ENCODE measurements at places on chromosomes 6 and 20.
A peak's percentile ranks its signal among the peaks of the same experiment; 100 is the strongest.

DNA sequence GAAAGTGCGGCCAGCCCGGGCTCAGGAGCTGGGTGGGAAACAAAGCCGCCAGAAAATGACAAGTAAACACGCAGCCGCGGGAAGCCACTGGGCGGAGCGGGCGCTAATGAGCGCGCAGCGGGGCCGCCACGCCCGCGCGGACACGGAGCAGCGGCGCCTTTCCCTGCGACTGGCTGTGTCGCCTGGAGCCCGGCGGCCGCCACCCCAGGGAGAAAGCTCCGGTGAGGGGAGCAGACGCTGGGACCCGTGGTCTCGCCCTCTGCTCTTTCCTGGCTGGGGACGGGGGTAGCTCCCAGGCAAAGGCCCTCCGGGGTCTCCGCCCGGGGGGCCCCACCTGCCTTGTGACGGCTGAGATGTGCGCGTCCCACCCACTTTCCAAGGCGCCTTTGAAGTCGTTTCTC, 54.9 kb downstream of the PRR18 start:
- no peak overlapping the region for H3K27ac ChIP-seq
- H3K4me1 ChIP-seq, result peaks cover 28% of the 10 kb centered on the region
- peak overlapping the region; percentile 83 for H3K4me3 ChIP-seq
- peaks cover 25% of the 10 kb centered on the region for H3K27me3 ChIP-seq
- peak; percentile 60 for ATAC-seq

GRCh38 chr6:107699697-107700325, 124.3 kb downstream of the SCML4 start:
- no peak overlapping the region for H3K4me3 ChIP-seq
- ATAC-seq, result no peak
- H3K36me3 ChIP-seq, result no peaks in the 10 kb centered on the region
- H3K27ac ChIP-seq, result no peak overlapping the region

GRCh38 chr6:16334671-16335070, 96.3 kb downstream of the GMPR start:
- peaks cover 27% of the 10 kb centered on the region for H3K36me3 ChIP-seq
- H3K4me3 ChIP-seq, result no peak overlapping the region
- no peak for ATAC-seq
- H3K27ac ChIP-seq, result no peak overlapping the region

- H3K4me1 ChIP-seq, result peaks cover 25% of the 10 kb centered on the region
- no peaks in the 10 kb centered on the region for H3K36me3 ChIP-seq
- H3K27ac ChIP-seq, result no peak overlapping the region
- ATAC-seq, result no peak
- H3K4me3 ChIP-seq, result no peak overlapping the region
- H3K27me3 ChIP-seq, result peaks cover 13% of the 10 kb centered on the region
Observed at GRCh38 chr20:24766826-24767622, 182.0 kb upstream of the CST7 start.

- H3K36me3 ChIP-seq, result peaks cover 6% of the 10 kb centered on the region
- H3K27ac ChIP-seq, result no peak overlapping the region
- no peaks in the 10 kb centered on the region for H3K4me1 ChIP-seq
- no peak overlapping the region for H3K4me3 ChIP-seq
- no peak for ATAC-seq
Observed at GRCh38 chr6:105678516-105678915, 275.6 kb upstream of the PREP start.

GRCh38 chr6:168632694-168633093, 191.7 kb downstream of the SMOC2 start:
- H3K27ac ChIP-seq, result no peak overlapping the region
- no peaks in the 10 kb centered on the region for H3K36me3 ChIP-seq
- H3K4me1 ChIP-seq, result no peaks in the 10 kb centered on the region
- no peak for ATAC-seq
- no peak overlapping the region for H3K4me3 ChIP-seq
- H3K27me3 ChIP-seq, result no peaks in the 10 kb centered on the region

GRCh38 chr6:153215242-153215641, 84.2 kb upstream of the RGS17 start:
- H3K27ac ChIP-seq, result no peak overlapping the region
- no peaks in the 10 kb centered on the region for H3K36me3 ChIP-seq
- no peak for ATAC-seq
- H3K27me3 ChIP-seq, result no peaks in the 10 kb centered on the region

DNA sequence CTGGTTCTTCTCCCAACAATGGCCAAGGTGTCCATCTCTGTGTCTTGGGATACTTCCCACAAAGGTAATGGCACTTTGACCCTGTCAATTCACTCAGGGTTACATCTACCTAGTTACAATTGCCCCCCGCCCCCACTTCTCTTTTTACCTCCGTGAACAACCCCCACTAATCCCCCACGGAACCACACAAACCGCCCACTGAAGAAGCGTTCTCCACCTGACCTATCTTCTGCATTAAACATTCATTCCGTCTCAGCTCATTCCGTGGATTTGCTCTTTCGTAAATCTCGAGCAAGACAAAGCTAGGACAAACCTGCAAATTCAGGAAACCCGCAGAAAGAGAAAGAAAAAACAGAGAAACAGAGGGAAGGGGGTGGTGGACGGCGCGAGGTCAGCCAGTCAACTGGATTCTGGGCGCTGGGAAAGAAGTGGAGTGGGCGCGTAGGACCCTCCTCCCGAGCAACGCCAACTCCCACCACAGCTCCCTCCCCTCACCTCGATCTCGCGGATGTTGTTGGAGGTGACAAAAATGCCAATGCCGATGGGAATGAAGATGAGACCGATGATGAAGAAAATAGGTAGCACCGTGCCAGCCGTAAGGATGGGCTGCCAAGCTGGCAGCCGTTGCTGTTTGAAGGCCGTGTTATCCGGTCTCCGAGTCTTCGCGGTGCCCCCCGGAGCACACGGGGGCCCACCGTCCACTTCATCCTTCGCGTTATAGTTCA, 523 bp downstream of the TMEM30A start:
- no peak overlapping the region for H3K4me3 ChIP-seq
- peaks cover 33% of the 10 kb centered on the region for H3K4me1 ChIP-seq
- no peak overlapping the region for H3K27ac ChIP-seq
- H3K36me3 ChIP-seq, result no peaks in the 10 kb centered on the region
- H3K27me3 ChIP-seq, result no peaks in the 10 kb centered on the region

- H3K36me3 ChIP-seq, result peaks cover 49% of the 10 kb centered on the region
- ATAC-seq, result no peak
- no peaks in the 10 kb centered on the region for H3K27me3 ChIP-seq
- no peak overlapping the region for H3K27ac ChIP-seq
Observed at GRCh38 chr6:158037021-158037420, 55.4 kb downstream of the SYNJ2 start.

GRCh38 chr6:160952633-160953281, 38.8 kb upstream of the MAP3K4 start:
- no peaks in the 10 kb centered on the region for H3K4me1 ChIP-seq
- H3K4me3 ChIP-seq, result no peak overlapping the region
- H3K27ac ChIP-seq, result no peak overlapping the region
- H3K36me3 ChIP-seq, result no peaks in the 10 kb centered on the region

GRCh38 chr20:6040958-6041807, 12.7 kb downstream of the LRRN4 start:
- no peak overlapping the region for H3K4me3 ChIP-seq
- no peaks in the 10 kb centered on the region for H3K4me1 ChIP-seq
- H3K27ac ChIP-seq, result no peak overlapping the region
- no peaks in the 10 kb centered on the region for H3K27me3 ChIP-seq

DNA sequence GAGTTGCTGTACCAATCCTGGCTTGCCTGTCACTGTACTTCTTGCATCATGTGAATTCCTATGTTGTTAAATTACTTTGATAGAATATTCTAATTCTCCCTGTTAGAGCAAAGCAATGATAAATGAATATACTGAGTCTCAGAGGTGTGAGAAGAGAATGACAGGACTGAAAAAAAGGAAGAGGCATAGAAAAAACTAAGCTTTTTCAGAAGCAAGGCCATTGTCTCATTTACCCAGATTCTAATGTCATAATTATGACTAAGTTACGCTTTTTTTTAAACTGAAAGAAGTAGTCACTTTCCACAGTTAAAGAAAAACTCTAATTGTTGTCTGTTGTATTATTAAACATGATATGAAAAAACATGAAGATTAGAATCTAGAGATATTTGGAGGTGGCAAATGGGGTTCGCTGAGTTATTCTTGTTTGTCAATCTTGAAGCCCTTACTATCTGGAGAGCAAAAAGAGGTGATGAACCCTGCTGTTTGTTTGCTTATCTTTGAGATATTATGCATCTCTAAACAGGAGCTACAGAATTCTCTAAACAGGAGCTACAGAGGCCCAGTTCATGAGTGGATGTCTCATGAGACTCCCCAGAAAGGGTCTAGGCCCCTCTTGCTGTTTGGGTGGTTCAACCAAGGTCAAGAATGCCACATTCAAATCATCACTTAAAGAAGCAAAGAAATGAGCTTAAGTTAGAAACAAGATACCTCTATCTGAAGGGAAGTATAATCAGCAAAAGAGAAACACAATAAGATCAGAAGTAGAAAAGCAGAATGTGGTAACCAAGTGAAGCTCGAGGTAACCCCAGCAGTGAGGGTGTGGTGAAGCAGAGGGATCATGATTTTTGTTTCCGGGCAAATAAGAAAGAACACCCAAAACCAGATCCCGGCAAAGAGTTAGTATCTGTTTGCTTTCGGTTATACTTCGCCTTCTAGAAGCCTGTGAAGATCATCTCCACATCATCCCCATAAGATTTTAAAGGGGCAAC, 33.3 kb upstream of the THEMIS start:
- no peaks in the 10 kb centered on the region for H3K27me3 ChIP-seq
- H3K36me3 ChIP-seq, result no peaks in the 10 kb centered on the region
- ATAC-seq, result no peak

Measured in stimulated activated memory B cell treated with anti-CD40 and anti-IgM and Interleukin-4, amounts not matched to agents 10 μg/mL and 1 μg/mL and 100 μg/mL, for 72 hours (primary cell).